CD4-positive, alpha-beta memory T cell (primary cell): ENCODE measurements at places on chromosomes 5 and 9. TPM values are rescaled to one million over a fixed set of nuclear protein-coding genes. Genes with fewer than 3 reads are reported as not detected.

The GOLGA1 gene
- polyA plus RNA-seq = 6.0 TPM

The SEMA4D gene
- polyA plus RNA-seq = 166 TPM

The TLX3 gene
- polyA plus RNA-seq = not detected

The ADGRV1 gene
- not detected for polyA plus RNA-seq

The PCDHGB5 gene
- polyA plus RNA-seq = not detected

The GPR150 gene
- polyA plus RNA-seq = 6.1 TPM

The NRARP gene
- not detected for polyA plus RNA-seq

The IFNB1 gene
- polyA plus RNA-seq = not detected

The GDF9 gene
- 0.13 TPM for polyA plus RNA-seq

The C9orf153 gene
- polyA plus RNA-seq = not detected

The FGF1 gene
- not detected for polyA plus RNA-seq

The DIPK1B gene
- not detected for polyA plus RNA-seq

The ITGA2 gene
- 0.47 TPM for polyA plus RNA-seq

The SLC25A2 gene
- not detected for polyA plus RNA-seq

The AP3S1 gene
- polyA plus RNA-seq = 69.4 TPM

The APBA1 gene
- polyA plus RNA-seq = 2.0 TPM

The SLC36A3 gene
- not detected for polyA plus RNA-seq

The SLC36A2 gene
- not detected for polyA plus RNA-seq

The PROB1 gene
- 0.11 TPM for polyA plus RNA-seq

The IL9 gene
- polyA plus RNA-seq = not detected

The RANBP17 gene
- polyA plus RNA-seq = not detected

The GARNL3 gene
- not detected for polyA plus RNA-seq

The B4GALT7 gene
- polyA plus RNA-seq = 23.6 TPM

The CTSV gene
- polyA plus RNA-seq = not detected

The OR1L4 gene
- polyA plus RNA-seq = not detected

The PCDHA2 gene
- polyA plus RNA-seq = not detected

The SOHLH1 gene
- not detected for polyA plus RNA-seq

The OR2V2 gene
- not detected for polyA plus RNA-seq

The FBXL7 gene
- not detected for polyA plus RNA-seq

The CDC14B gene
- 10.7 TPM for polyA plus RNA-seq

The CTXN3 gene
- polyA plus RNA-seq = not detected

The CNOT8 gene
- 164 TPM for polyA plus RNA-seq

The GBA2 gene
- polyA plus RNA-seq = 27.1 TPM
